Activated T-cell treated with anti-CD3 and anti-CD28 coated beads, Interleukin-2, amount 50 U/mL, for 4 hours (primary cell): ENCODE measurements at places on chromosomes 2 and 18. TPM values are rescaled to one million over a fixed set of nuclear protein-coding genes. Genes with fewer than 3 reads are reported as not detected.

The CDK5R2 gene
- not detected for total RNA-seq

The ASXL3 gene
- not detected for total RNA-seq

The NPHP1 gene
- total RNA-seq: 1.8 TPM

The HOXD12 gene
- total RNA-seq: not detected

The PRKAG3 gene
- total RNA-seq: not detected

The PSMD1 gene
- total RNA-seq: 261 TPM

The TGFA gene
- total RNA-seq: 0.33 TPM

The LOXHD1 gene
- total RNA-seq: not detected

The ZNF396 gene
- total RNA-seq: 0.49 TPM

The SULT1C4 gene
- total RNA-seq: not detected

The CRYGC gene
- total RNA-seq: not detected

The MC5R gene
- not detected for total RNA-seq

The TRMT61B gene
- total RNA-seq: 21.0 TPM

The AMER3 gene
- total RNA-seq: not detected

The LIPG gene
- 0.15 TPM for total RNA-seq

The CABYR gene
- not detected for total RNA-seq

The ACOXL gene
- total RNA-seq: 0.32 TPM

The MALL gene
- 0.54 TPM for total RNA-seq

The DSC2 gene
- total RNA-seq: 0.11 TPM

The EVA1A gene
- total RNA-seq: not detected

The PLGLB2 gene
- total RNA-seq: 0.16 TPM

The DSEL gene
- total RNA-seq: 0.41 TPM

The ACKR3 gene
- total RNA-seq: 0.73 TPM

The IL1R1 gene
- 19.6 TPM for total RNA-seq

The TWIST2 gene
- total RNA-seq: not detected
